ENCODE measurements at places on chromosomes 4 and X.

- DNase-seq, result no peak
Observed at GRCh38 chrX:4909348-4909747, 1195.9 kb upstream of the PRKX start.

DNA sequence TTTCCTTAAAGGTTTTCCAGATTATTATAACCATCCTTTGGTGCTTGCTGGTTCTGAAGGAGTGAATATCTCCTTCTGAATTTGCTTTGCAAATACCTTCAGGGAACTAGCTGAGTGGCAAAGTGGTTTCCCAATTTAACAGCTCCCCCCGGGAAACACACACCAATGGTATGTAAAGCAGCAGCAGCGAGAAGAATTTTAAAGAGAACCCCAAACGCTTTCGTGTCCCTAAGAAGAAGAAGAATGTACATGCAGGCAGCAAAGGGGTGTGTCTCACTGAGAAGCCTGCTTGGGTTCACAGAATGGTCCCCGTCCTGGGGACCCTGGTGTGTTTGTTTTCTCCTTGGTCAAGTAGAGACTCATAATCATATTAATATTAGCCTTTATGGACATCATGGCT is 4.2 kb upstream of the AKAP17A start:
- DNase-seq, result no peak

DNA sequence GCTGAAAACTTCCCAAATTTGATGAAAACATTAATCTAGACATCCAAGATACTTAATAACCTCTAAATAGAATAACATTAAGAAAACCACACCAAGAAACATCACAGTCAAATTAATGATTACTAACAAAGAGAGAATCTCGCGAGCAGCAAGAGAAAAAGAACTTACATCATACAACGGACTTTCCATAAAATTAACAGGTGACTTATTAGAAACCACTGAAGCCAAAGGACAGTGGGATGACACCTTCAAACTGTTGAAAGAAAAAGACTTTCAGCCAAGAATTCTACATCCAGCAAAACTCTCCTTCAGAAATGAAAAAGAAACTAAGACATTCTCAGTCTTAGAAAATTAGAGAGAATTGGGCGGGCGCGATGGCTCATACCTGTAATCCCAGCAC is 232.0 kb downstream of the SNCA start:
- no peak for DNase-seq

GRCh38 chr4:80078346-80079092 is 5.5 kb upstream of the ANTXR2 start:
- no peak for DNase-seq

DNA sequence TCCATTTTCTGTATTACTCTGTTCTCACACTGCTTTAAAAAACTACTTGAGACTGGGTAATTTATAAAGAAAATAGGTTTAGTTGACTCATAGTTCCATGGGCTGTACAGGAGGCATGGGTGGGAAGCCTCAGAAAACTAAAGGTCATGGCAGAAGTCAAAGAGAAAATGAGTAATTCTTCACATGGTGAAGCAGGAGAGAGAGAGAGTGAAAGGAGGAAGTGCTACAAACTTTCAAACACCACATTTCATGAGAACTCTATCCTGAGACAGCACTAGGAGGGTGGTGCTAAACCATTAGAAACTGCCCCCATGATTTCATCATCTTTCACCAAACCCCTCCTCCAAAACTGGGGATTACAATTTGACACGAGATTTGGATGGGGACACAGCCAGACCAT is 108.0 kb upstream of the PBDC1 start:
- no peak for DNase-seq

GRCh38 chrX:20653070-20653469 is 386.4 kb upstream of the RPS6KA3 start:
- peak; percentile 25 for DNase-seq

DNA sequence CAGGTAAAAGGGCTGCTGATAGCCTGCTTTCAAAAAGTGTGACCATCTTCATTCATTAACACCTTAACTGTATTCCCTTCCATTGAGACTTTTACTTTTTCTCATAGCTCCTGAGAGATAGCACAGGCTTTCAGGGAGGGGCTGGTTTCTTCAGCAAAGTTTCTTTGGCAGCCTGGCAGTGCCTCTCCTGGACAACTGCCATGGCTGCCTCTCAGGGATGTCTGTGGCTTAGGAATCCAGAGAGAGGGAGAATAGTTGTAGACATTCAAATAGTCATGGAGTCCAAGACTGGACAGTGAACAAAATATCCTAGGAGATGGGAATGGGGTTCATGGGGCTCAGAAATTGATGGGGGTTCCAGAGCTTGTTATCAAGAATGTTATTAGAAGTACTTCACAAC is 81.1 kb downstream of the FAM47B start:
- DNase-seq, result no peak

GRCh38 chr4:156100651-156101050 is 147.0 kb upstream of the CTSO start:
- DNase-seq, result peak; percentile 57

DNA sequence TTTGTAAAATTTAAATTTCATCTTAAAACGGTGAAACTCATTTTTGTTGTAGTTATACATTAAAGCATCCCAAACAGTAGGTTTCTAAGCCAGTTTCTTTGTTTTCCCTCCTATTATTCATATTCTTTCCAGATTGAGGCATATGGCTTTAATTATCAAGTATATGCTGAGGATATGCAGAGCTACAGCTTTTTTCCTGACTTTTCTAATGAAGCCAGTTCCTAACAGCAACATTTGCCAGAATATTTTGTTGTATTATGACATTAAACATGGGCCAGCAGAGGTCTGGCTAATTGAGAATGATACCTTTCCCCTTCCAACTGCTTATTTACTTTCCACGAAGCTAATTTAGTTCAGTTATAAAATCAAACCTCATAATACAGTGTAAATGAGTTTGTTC is 75.3 kb downstream of the SLIT2 start:
- peak; percentile 55 for DNase-seq

- DNase-seq, result no peak
Observed at GRCh38 chrX:8849945-8850344, 48.8 kb upstream of the FAM9A start.

- no peak for DNase-seq
Observed at GRCh38 chr4:8463811-8464210, 23.2 kb downstream of the TRMT44 start.

- DNase-seq, result peak; percentile 2
Observed at GRCh38 chrX:148771440-148771839, 271.0 kb downstream of the AFF2 start.

DNA sequence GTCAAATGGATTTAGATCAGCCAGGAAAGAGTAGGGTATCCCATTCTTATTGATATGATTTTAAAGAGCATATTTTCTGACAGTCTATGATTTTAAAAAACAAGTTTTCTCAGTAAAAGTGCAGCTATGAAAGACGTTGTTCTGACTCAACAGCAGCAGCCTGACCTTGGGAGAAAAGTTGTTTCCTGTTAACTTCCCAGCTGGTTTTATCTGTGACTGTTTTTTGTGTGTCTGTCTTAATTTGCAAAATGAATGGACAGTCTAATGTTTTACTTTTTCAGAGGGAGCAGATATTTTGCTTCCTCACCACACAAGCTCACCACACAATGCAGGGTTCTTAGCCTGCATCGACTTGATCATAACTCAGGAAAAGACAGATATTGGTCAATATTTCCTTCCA is 764 bp upstream of the MTHFD2L start:
- DNase-seq, result peak; percentile 70

DNA sequence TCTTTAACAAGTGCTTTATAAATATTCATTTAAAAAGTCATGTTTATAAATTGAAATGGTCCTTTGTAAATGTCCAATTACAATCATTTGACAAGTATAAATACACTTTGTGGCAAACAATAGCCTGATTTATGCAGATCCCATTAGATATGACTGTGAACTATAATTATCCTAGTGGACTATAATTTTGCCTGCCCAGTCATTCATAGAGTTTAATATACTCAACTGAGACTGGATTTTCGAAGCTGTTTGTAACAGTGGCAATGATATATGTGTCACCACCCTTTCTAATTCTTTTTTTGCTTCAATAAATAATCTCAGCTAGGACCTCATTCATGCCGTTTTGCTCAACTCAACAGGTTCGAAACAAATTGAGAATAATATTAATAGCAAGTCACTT is 732.0 kb downstream of the PCDH18 start:
- DNase-seq, result no peak

- DNase-seq, result no peak
Observed at GRCh38 chr4:170805352-170805751, 715.6 kb upstream of the AADAT start.

- no peak for DNase-seq
Observed at GRCh38 chr4:65457011-65457410, 213.3 kb downstream of the EPHA5 start.

DNA sequence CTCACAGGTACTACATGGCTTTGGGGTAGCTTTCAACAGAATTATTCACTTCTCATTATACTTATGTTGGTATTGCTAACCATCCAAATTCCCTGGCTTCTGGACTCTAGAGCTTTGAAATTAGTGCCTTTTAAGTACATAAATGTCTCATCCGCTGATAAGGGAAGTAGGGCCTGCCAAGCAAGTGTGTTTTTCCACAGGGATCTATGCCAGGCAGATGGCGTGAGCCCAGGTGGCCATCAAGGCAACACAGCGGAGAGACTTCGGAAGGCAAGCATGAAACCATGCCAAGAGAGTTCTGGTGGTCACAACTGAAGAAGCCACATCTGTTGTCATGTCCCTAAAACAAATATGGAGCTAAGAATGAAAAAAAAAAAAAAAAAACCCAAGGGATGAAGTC is 503.1 kb upstream of the LCORL start:
- no peak for DNase-seq

- no peak for DNase-seq
Observed at GRCh38 chrX:153774576-153775292, 6.1 kb upstream of the SRPK3 start.

GRCh38 chr4:53450773-53451172 is 73.3 kb downstream of the FIP1L1 start:
- peak; percentile 64 for DNase-seq

GRCh38 chr4:98664959-98665358 is 6.5 kb upstream of the TSPAN5 start:
- no peak for DNase-seq

DNA sequence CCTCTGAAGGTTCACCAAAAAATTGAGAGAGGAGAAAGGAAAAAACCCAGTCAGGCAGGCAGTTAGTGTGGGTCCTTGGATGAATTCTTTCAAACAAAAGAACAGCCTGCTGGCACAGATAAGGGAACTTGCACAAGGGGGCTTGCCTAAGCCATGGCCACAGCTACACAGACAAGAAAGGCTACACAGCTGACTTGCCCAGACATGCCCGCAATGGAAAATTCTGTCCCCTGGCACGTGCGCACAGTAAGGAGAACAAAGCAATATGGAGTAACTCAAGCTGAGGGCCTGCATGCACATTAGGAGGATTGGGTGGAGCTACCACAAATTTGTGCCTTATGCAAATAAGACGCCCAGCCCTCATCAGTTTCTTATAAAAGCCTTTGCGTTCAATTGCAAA is 512.5 kb upstream of the HTR2C start:
- DNase-seq, result no peak

GRCh38 chr4:184203300-184203699 is 14.4 kb downstream of the ENPP6 start:
- no peak for DNase-seq

GRCh38 chr4:161097821-161098220 is 1066.0 kb downstream of the FSTL5 start:
- no peak for DNase-seq

DNA sequence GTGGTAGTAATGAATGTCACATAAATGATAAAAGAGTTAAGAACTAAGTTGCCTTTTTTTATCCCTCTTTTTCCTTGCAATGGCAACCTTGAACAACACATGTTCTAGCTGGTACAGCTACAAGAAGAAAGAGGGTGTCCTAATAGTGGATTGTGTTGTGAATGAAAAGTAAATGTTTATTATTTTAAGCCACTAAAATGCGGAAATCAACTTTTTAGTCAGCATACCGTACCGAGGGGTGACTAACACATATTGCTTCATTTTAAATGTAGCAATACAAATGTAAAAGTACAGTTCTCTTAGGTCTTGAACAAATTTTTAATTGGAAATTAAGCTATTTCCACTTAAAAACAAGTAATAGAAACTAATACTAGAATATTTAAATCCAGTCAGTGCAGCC is 17.7 kb upstream of the AP1AR start:
- peak; percentile 90 for DNase-seq

DNA sequence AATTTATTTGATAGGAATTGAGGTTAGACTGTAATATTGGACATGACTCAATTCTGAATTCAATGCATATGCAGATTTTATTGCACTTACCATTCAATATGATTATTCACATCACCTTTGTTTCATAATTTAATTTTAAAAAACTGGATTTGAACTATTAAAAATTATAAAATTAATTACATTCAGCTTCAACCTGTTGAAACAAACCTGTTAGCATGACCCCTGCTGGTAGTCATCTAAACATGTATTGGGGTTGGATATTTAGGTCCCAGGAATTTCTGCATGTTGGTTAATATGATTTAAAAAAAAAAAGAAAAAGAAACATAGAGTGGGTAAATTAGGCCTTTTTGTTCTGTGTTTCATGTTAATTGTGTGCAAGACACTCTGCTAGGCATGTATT is 85.9 kb downstream of the ARSJ start:
- DNase-seq, result peak; percentile 36

DNA sequence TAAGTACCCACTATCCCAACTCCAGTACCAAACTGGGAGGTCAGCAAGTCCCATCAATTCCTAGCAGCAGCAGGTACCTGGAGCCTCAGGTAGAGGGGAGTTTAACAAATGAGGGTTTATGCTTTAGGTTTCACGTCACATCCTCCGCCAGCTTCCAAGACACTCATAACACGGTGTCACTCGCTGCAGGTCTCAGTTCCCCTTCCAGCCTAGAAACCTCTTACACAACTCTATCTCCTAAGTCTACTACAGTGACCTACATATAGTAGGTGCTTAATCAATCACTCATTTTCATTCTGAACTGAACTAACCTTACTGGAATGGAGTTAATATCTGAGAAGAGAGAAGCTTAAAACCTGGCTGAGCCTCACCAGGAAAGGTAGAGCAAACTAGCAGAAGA is 96.0 kb downstream of the EFHC2 start:
- DNase-seq, result no peak

- DNase-seq, result peak; percentile 42
Observed at GRCh38 chr4:174828845-174829701, at the start of gene GLRA3. Gene GLRA3, minus strand, starts transcription at chr4:174829247. Its CDS starts 436 bp downstream, at chr4:174828811.

DNA sequence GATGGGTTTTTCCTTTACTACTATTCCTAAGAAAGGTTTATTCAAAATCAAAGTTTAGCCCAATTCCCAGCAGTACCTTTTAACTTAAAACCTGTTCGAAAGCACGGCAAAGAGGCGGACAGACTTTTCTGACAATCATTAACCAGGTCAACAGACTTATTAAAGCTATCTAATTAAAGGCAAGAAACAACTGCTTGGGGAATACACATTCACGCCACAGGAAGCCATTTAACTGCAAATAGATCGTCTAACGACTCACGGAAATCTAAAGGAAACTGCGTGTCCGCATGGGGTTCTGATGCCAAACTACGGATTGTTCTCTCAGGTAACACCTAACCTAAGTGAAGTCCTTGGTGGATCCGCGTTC is 663 bp upstream of the USP53 start:
- no peak for DNase-seq
